Foreskin keratinocyte (primary cell): ENCODE measurements at places on chromosomes 5 and 9.
A peak's percentile ranks its signal among the peaks of the same experiment; 100 is the strongest.

- no peak for DNase-seq
These were observed 82.1 kb downstream of the FBN2 start for GRCh38 chr5:128455841-128456361.

- no peak for DNase-seq
These were observed 339.4 kb downstream of the KDM4C start for GRCh38 chr9:7097040-7097715.

DNA sequence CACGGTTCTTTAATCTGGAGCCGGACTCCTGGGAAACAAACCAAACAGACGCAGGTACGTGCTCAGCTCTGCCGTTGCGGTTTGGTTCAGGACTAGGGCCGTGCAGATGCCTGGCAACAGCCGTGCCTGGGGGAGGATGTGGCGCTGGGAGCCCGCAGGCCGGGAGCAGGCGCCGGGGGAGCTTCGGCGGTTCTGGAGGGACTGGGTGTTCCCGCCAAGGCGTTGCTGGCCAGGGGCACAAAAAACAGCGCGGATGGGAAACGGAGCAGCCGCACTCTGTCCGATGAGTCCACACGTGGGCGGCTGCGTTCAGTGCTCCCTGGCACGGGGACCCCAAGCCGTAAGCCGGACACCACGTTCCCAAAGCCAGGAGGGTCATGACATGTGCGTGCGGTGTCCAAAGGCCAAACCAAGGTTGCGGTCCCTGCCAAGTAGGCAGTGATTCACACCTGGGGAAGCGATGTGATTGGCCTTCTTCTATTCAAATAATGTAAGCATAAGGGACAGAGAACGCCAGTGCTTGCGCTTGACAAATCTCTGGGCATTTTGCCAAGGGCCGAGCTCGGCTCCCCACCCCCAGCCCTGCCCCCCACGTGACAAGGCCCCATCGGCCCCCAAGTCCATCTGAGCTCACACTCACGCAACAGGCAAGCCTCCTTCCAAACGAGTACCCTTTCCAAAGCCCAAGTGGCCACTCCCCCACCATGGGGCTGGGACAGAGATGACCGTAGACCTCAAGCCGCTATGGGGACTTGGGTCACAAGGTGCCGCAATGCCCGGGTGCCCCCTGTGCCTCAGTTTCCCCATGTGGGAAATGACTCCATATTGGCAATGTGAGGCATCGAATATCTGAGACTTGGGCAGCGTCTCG, 49.7 kb upstream of the NKD2 start:
- DNase-seq: no peak

DNA sequence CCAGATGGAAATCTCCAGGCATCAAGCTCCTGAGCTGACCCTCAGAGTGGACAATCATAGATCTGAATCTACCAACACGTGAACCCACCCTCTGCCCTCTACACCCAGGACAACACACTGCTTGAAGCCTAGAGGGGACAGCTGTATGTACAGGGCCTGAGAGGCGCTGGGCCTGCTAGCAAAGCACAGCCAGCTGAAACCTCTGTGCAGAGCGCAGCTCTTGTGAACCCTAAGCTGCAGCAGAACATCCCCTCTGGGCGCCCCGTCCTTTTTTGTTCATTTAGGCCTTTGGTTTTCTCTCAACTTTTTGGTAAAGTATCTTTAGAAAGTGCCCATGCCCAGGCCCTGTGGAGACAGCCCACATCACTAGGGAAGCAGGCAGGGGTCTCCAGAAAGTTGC, 62.4 kb upstream of the SPTLC1 start:
- no peak for DNase-seq

GRCh38 chr9:94840738-94841137, 114.2 kb downstream of the AOPEP start:
- no peak for DNase-seq

DNA sequence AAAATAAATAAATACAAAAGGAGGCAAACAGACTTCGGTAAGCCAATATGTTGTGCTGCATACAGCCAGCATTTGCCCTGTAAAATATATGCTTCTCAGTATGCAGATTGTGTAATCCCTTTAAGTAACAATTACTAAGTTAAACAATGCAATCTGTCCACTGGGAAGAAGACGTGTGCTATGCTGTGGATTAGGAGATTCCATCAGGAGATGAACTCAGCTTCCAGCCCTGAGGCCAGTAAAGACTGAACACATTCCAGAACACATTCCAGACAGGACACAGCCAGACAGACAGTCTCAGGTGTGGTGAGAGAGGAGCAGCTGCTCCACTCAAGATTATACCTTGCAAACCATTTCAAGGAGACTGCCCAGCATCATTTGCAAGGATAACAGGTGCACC, 97.8 kb downstream of the MPDZ start:
- peak; percentile 96 for DNase-seq

DNA sequence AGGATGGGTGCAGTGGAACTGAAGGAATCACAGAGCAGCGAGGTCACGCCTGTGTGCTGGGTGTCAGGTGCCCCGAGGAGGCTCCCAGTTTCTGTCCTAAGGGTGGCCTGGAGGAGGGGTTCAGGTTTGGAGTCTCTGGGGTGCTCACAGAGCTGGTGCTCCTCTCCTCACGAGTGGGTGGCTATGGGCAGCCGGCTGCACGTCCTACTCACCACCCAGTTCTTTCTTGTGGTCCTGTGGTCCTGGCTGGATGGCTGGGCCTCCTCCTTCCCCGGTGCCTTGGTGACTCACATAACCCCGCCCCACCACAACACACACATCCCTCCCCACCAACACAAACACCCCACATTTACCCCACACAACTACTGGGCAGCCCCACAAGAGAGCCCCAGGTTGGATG, 9.9 kb upstream of the PTGS1 start:
- DNase-seq: no peak

- no peak for DNase-seq
These were observed 237.4 kb downstream of the NR2F1-AS1 start for GRCh38 chr5:93343570-93343969.

DNA sequence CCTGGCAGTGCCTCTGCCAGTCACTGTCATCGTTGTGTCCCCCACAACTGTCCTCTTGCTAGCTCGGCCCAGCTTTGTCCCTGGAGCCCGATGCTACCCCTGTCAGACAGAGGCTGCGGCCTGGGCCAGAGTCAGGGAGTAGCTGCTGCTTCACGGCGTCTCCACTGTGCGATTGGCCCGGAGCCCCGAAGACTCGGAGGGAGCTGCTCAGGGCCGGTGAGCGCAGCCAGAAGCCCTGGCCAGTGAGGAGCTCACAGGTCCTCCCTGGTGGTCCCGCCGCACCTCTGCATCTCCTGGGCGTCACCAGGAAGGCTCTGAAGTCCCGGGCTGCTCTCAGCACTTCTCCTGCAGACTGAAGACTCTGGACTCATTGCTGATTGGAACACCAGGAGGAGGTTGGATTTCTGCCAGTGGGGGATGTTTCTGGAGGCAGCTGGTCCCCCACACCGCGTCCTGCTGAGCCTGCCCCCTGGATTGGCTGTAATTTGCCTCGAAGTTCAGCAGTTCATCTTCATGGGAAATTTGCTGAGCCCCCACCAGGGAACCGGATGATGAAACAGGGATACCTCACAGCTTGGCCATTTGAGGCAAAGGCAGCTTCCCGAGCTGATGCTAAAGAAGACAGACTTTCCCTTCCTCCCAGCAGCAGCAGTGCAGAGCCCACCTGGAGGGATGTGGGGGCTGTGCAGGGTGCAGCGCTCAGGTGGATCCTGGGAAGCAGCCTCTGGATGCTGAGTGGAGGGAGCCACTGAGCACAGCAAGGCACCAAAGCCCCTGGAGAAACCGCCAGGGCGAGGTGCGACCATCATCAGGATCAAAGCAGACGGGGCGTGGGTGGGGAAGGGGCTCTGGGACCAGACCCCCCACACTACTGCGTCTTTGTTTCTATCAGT, 45.6 kb downstream of the USP20 start:
- no peak for DNase-seq

DNA sequence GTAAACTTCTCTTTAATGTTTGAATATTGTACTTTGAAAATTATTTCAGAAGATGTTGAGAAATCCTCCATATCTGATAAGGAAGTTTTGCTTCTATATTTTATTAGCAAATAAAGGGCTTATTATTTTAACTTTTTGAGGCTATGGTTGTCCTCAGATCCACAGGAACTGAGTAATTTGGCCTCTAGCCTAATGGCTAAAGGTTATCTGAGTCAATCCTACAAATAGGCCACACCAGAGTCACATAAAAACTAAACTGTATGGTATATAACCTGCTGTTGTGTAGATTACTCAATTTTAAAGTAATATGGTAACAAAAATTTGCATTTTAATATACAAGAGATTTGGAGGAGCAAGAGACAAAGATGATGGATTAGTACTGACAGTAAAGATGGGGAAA, 549.2 kb upstream of the GRAMD2B start:
- no peak for DNase-seq

- no peak for DNase-seq
These were observed 3.4 kb upstream of the CAMSAP1 start for GRCh38 chr9:135910757-135911156.

DNA sequence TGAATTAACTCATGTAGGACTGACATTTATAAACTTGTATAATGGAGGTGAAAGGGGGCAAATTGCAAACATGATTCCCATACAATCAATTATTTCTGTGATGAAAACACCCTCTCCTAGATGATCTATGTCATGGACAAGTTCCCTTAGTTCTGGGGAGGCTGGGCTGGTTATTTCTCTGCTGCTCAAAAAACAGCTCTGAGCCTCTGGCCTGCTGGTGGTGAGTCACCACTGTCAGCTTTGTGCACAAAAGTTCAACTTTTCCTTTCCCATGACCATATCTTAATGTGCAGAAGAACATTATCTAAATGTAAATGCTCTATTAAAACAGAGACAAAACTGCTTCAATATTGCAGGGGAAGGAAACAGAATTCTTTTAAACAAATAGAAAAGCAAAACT, 85.0 kb downstream of the HMHB1 start:
- DNase-seq: no peak

- no peak for DNase-seq
These were observed 24.2 kb upstream of the SIL1 start for GRCh38 chr5:139222346-139222745.

GRCh38 chr9:121860744-121861143, 209.3 kb downstream of the DAB2IP start:
- DNase-seq: no peak

DNA sequence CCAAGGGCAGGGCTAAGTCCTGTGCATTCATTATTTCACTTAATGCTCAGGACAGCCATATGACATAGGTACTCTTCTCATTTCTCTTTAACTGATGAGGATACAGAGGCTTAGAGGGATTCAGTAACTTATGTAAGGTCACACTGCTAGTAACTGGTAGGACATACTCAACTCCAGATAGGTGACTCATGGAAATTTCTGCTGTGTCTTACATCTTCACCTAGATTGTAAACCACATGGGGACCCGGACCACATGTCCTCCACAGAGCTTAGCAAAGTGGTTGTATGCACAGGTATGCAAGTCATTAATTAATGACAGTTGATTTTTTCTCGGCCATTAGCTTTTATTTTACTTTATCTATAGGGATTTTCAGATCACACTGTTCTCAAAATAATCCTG, 29.3 kb downstream of the SLC1A1 start:
- no peak for DNase-seq

GRCh38 chr5:160802592-160802991, 49.4 kb downstream of the ATP10B start:
- DNase-seq: peak; percentile 11
